SW 1271 (cell line): ENCODE measurements at places on chromosomes 6 and 20.

- no peak for DNase-seq
Measured at GRCh38 chr6:160327981-160328380, 20.2 kb upstream of the SLC22A3 start.

DNA sequence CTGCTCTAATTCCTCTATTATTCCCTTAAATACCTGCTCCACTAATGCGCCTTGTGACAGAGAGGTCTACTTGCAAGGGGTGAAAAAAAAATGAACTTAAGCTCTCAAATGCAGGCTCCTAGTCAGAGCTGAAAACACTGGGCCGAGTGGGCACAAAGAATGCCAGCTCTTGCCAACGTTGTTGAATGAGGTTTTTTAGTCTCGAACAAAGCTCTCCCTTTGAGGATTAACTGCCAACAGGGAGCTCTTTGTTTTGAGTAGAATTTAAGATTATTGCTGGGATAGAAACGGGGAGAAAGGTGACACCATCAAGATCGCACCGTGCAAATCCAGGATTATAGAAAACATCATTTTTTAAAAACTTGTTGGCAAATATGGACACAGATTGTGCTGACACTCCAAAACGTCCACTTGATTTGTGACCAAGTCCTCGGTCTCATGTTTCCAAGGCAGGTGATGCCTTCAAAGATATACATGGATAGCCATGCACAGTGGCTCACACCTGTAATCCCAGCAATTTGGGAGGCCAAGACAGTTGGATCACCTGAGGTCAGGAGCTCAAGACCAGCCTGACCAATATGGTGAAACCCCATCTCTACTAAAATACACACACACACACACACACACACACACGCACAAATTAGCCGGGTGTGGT is 163.2 kb downstream of the BMP7 start:
- DNase-seq = no peak

DNA sequence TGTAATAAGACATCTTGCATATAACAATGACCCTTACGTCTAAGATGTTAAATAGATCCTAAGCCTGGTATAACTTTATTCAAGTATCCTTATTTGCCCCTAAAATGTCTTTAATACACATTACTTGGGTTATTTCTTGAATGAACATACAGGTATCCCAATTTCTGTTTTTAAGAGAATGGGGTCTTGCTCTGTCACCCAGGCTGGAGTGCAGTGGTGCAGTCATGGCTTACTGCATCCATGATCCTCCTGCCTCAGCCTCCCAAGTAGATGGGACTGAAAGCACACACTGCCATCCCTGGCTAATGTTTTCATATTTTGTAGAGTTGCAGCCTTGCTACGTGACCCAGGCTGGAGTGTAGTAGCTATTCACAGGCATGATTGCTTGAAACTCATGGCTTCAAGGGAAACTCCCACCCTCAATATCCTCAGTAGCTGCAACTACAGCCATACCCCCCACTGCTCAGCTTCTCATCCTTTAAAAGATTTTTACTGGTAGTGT is 10.4 kb upstream of the ZNFX1 start:
- no peak for DNase-seq

DNA sequence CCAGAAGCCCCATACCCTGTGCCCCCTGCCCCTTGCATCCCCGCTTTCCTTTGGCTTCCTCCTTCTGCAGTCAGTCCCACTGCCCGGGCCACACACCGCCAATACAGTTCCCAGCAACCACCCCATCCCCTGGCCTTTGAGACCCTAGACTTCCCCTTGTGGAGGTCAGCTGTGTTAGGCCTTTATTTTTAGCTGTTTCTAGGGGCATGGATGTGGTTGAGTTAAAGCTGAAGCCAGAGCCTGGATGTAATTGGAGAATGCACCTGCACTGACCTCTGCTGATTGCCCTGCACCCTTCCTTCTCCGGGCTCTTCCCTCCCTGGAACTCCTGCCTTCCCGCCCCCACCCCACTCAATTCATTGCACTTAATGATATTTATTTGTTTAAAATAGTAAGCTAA is 33.9 kb downstream of the LYRM2 start:
- DNase-seq = no peak

DNA sequence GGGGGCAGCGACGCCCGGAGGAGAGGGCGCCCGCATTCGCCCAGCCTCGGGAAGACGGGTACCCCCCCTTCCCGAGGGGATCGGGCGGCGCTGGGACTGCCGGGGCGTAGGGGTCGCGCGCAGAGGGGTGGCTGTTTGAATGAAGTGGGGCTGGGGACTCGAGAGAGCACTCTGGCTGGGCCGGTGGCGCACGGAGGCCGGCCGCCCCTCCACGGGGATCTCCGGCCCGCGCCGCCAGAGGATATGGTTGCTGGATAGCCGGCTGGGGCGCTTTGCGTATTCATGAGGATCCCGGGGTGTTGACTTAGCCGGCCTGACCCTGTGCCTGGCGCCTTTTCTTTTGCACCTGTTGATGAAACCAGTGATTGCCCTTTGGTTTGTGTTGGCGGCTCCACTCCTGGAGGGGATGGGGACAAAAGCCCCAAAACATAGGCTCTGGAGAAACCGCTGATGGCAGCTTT is 469 bp downstream of the SYNJ2 start:
- no peak for DNase-seq
